HAP-1 (cell line): ENCODE measurements at places on chromosomes 4 and X.

- DNase-seq: no peak
Measured at GRCh38 chrX:40380655-40381488, 199.9 kb upstream of the ATP6AP2 start.

DNA sequence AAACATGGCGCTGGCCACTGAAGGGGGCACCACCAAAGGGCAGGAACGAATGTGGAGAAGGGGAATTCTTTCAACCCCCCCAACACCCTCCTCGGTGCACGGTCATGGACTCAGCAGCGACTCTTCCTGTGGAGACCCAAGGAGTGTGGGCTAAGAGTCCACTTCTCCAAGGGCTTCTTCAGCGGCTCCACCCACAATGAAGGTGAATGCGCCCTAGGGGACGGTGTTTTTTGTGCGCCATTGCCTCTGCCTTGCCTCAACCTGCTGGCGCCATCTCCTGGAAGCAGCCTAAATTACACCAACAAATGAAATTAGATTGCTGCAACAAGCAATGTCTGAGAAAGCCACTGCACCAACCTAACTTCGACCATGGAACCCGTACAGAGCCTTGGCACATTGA lies 169.2 kb upstream of the MAGEB18 start:
- peak; percentile 39 for DNase-seq

GRCh38 chrX:38375891-38376290 lies 23.5 kb downstream of the OTC start:
- no peak for DNase-seq

DNA sequence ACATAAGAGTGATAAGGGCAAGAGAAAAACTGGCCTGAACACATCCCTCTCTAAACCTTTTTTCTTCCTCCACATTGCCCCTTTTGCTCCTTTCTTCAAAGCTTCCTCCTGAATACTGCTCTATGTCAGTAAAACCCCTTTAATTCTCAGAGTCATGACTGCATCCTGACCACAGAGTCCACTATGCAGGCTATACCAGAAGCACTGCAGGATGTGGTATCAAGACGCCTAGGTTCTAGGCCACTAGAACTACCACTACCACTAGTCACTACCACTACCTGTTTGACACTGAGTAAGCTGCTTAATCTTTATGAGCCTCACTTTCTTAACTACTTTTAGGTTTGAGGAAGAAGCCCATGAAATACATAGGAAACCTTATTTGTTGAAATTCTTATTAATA lies 38.7 kb downstream of the ARHGEF9 start:
- DNase-seq: no peak

DNA sequence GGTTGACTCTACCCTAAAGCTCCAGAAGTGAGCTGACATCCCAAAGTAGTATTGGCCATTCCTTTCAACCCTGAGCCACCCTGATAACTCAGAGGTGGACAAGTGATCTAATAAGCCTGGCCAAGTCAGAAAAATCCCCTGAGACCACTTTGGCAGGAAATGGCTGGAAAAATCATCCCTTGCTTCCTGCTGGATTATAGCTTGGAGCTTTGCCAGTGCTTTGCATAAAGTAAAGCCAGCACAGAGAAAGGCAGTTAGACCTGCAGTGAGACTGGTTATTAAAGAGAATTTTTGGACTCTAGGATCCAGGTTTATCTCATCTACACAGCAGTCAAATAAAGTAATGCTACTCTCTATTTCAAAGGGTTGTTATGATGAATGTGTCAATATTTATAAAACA lies 6.4 kb downstream of the CXCL3 start:
- no peak for DNase-seq

DNA sequence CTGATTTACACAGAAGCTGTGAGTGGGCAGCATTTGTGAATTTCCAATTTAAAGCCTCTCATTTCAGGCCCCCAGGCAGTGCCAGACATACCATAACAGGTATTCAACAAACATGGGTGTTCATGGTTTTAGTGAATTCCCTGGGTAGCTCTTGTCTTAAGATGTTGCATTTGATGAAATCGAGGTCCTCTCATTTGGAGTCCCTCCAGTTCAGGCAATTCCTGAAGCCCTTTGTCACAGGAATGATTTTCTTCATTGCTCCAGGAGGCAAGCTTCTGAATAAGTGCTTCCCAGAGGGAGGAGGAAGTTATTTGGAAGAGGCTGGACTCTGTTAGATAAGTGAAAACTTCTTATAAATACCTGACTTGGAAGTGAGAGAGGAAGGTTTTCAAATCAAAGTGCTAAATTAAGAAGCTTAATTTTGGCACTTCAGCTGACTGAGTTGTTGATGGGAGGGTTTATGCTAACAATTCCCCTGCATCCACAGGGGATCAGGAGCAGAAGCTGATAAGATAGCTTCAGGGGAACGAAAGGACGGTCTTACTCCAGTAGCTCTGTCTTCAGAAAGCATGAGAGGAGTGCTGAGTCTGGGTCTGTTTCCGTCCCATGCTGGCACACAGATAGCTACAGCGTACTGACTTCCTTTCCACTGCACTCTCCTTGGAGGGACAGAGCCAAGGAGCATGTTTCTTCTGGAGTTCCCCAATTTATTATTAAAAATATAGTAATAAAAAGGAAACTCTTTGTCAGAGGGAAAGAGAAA lies 543.1 kb downstream of the GBA3 start:
- no peak for DNase-seq

DNA sequence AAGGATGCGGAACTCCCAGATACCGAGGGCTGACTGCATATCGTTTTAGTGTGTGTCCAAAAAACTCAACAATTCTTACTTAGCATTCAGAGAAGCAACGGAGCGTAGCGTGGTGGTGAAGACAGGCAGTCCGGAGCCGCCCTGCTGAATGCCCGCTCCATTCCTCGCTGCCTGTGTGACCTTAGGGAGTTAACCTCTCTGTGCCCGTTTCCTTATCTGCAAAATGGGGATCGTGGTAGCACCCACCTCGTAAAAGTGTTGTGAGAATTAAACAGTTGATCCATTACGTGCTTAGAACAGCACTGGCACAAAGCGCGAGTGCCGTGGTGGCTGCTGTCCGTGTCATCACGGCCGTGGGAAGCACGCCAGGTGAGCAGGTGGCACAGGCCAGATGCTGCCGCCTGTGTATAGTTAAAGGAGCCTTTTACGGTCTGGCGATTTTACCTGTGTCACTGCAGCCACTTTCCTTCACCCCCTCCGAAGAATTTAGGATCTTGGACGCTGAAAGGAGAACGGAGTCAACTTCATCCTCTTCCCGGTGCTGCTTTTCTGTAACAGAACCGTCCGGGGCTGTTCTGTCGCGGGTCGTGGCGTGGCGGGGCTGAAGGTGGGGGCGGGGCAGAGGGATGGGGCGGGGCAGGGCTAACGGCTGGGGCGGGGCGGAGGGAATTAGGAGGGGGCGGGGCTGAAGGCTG lies 885 bp downstream of the CCDC110 start:
- DNase-seq: peak; percentile 3

- no peak for DNase-seq
Measured at GRCh38 chr4:23401572-23401971, 488.3 kb downstream of the PPARGC1A start.

GRCh38 chr4:83490876-83491450 lies 6.1 kb upstream of the ABRAXAS1 start:
- DNase-seq: peak; percentile 80

DNA sequence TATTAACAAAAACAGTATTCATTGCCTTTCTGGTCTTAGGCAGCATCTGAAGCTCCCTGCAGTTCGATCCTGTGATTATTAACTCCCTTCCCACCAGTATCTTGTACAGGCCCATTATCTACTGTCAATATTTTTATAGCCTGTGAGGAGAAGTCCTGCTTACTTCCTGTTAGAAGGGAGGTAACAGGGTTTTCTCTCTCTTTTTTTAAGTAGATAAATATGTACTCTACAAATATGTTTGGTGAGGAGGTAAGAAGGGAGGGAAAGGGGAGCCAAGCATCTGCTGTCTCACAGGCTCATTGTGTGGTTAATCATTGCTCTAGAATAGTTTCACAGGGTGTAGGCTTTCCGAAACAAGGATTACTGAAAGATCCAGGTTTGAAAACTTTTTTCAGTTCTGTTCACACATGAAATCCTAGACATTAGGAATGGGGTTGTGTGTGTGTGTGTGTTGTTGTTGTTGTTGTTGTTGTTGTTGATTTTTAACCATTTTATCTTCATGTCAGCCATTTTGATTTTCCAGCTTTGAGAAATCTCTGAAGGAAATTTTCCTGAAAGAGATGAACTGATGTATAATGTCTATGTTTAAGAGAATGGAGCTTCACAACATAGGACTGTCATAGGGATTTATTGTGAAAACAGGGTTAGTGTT lies 14.2 kb downstream of the ATOH1 start:
- DNase-seq: no peak

DNA sequence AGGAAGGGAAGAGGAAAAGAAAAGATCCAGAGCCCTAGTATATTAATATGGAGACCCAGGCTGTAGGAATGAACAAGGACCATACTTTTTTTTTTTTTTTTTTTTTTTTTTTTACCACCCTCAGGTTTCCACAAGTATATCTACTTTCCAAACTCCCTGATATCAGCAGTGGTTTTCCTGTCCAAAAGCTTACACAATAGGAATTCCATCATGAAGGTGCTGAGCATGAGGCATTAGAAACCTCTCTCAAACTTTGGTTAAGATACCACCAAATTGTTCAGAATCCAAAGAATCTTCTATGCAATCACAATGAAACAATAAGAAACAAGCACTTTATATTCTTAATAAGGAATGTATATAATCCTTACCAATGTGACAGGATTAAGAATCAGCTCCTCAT lies 26.5 kb downstream of the RPS6KA3 start:
- DNase-seq: no peak

GRCh38 chrX:44432641-44433040 lies 89.2 kb upstream of the EFHC2 start:
- DNase-seq: no peak

GRCh38 chr4:25090516-25090915 lies 59.8 kb upstream of the LGI2 start:
- no peak for DNase-seq

DNA sequence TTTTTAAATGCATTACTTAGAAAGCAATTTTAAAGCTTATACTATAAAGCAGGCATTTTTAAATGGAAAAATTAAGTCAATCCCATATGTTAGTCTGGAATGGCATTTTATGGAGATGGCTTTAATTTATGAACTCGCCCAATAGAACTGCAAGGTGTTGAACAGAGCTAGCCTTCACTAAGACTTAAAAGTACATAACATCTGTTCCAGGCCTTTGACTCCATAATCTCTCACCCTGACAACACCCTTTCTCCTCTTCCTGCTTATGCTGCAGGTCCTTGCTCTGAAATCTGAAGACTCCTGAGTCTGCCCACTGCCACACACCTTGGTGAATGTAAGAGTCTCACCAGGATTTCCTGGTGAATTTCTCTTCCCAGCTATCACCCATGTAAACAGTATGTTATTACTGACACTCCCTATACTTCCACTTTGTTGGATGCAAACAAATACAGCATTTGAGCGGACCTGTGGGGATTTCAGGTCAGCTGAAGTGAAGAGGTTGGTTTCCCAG lies 17.7 kb upstream of the SLC39A8 start:
- DNase-seq: no peak

DNA sequence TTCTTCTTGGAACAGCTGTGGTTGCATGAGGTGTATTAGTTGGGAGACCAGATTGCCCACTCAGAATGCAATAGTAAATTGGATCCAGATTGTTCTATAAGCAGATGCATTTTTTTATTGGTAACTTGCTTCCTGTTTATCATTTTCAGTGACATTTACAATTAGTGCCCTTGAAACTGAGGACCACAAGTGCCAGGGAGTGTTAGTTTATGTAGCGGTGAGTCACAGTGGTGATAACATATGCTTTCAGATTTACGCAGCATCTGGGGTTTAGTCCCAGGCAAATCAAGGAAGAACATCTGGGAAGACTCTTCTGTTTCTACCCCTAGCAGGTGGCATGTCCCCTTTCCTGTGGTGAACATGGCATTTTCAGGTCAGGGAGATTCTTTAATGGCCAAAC lies 24.1 kb downstream of the FRMPD4 start:
- no peak for DNase-seq

DNA sequence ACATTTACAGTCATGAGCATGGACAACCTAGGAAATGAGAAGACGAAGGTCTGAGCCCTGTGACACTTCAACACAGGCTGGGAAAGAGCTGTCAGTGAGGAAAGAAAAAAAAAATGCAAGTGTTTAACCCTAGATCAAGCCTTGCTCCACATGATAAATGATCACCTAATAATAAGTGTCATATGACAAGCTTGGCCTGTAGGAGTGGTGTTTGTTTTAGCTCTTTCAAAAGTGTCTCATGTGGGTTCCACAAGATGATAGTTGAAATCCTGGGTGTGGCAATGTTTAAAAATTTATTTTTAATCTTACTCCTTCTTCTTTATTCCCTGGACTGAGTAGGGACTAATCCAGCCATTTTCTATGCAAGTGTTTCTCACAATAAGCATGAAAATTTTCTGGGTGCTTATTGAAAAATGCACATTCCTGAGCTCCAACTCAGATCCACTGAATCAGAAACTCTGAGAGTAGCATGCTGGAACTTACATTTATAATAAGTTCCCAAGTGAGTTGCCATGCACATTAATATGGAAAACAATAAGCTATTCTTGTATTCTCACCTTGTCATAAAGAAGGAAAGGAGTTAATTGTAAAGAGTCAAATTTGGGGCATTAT lies 138.3 kb downstream of the AREG start:
- DNase-seq: no peak

DNA sequence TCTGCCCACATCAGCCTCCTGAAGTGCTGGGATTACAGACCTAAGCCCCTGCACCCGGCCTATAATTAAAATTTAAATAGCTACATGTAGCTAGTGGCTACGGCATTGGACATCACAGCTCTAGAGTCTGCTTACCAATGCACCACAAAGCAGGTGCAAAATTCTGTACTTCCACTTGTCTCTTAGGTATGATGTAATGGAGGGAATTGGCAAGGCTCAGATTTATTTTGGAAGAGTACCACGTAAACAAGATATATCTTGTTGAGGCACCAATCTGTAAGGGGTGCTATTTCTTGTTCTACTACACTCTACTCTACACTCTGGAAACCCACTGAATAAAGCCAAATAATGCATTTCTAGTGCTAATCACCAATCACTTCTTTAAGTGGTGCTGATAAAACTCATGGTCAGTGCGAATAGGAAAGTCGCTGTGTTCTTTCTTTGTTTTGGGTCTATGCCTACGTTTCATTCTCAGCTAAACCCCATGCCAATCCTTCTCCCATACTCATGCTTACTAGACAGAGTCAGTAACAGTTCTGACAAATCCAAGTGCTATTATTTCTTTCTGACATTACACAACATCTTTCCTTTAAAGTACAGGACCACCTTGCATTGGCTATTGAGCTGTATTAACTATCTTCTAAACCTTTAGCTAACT lies 92.3 kb downstream of the GC start:
- DNase-seq: no peak

GRCh38 chr4:118834960-118835569 lies 861 bp downstream of the SEC24D start:
- DNase-seq: peak; percentile 55

DNA sequence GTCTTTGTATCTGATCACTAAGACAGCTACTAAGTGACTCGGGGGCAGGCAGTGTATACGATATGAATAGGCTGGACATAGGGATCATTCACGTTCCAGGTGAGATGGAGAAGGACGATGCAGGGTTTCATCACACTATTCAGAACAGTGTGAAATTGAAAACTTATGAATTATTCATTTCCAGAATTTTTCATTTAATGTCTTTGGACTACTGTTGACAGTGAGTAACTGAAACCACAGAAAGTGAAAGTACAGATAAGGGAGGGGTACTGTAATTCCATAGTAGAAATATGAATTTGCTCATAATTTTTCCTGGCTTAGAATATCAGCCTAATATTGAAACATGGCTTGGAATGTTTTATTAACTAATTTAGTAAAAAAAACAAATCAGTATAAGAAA lies 24.4 kb downstream of the TMEM144 start:
- no peak for DNase-seq
